ENCODE measurements at places on chromosomes 11 and 22.
A peak's percentile ranks its signal among the peaks of the same experiment; 100 is the strongest.

GRCh38 chr11:65479184-65480145 lies 19.4 kb upstream of the MALAT1 start:
- peak; percentile 48 for DNase-seq

DNA sequence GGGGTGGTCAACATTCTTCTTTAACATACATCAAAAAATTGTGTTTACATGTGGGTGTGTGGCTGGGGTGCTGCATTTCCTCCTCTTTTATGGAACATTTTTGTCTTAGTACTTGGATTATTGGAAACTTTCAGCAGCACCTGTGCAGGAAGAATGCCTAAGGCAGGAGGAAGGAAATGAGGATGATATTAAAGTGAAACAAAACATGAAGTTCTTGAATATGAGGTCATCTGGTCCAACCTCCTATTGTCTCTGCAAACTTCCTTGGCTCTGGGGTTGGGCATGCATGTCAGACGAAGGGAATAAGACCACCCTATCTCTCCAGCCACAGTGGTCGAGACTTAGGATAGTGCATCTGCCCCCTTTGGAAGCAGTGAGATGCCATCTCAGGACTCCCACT lies 20.6 kb upstream of the OR9Q1 start:
- DNase-seq: no peak

DNA sequence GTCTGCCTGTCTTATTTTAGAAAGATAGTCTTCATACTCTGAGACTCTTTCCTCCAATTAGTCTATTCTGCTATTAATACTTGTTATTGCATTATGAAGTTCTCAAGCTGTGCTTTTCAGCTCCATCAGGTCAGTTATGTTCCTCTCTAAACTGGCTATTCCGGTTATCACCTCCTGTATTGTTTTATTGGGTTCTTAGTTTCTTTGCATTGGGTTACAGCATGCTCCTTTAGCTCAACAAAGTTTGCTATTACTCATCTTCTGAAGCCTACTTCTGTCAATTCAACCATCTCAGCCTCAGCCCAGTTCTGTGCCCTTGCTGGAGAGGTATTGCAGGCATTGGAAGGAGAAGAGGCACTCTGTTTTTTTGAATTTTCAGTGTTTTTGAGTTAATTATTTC lies 21.0 kb upstream of the OR5AK2 start:
- DNase-seq: no peak

- DNase-seq: no peak
Observed at GRCh38 chr11:33930317-33931021, 38.6 kb upstream of the LMO2 start.

- DNase-seq: no peak
Observed at GRCh38 chr11:120136356-120136755, 1.6 kb downstream of the TRIM29 start.

All from frontal cortex (tissue), 4 donors.